ENCODE measurements at places on chromosomes 4 and X.

- no peak for DNase-seq
These were observed 11.6 kb downstream of the TKTL1 start for GRCh38 chrX:154307202-154307601.

GRCh38 chr4:35644591-35644990 is 599.7 kb downstream of the ARAP2 start:
- no peak for DNase-seq

- DNase-seq, result no peak
These were observed 733.6 kb downstream of the TRIML1 start for GRCh38 chr4:188872809-188873208.

- no peak for DNase-seq
These were observed 92.9 kb downstream of the BCOR start for GRCh38 chrX:40004921-40005291.

GRCh38 chr4:110009550-110009949 is 96.9 kb downstream of the EGF start:
- DNase-seq, result no peak

- no peak for DNase-seq
These were observed 2.5 kb downstream of the AADAT start for GRCh38 chr4:170087163-170087700.

DNA sequence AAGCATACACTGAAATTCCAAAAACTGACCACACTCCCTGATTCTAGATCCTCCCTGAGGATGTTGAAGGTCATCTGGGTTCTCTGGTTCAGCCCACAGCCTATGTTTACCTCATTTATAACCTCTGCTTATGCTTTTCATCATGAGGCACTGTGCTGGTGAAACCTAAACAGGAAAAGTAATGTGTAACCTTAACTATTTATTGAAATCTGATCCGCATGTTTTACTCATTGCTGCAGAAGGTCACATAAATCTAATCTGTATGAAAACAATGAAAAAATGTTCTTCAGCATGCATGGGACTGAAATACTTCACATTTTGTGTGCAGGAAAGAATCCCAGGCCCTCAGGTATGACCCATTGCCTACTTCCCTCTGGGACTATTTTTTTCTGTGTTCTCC is 30.3 kb downstream of the UCHL1 start:
- no peak for DNase-seq

DNA sequence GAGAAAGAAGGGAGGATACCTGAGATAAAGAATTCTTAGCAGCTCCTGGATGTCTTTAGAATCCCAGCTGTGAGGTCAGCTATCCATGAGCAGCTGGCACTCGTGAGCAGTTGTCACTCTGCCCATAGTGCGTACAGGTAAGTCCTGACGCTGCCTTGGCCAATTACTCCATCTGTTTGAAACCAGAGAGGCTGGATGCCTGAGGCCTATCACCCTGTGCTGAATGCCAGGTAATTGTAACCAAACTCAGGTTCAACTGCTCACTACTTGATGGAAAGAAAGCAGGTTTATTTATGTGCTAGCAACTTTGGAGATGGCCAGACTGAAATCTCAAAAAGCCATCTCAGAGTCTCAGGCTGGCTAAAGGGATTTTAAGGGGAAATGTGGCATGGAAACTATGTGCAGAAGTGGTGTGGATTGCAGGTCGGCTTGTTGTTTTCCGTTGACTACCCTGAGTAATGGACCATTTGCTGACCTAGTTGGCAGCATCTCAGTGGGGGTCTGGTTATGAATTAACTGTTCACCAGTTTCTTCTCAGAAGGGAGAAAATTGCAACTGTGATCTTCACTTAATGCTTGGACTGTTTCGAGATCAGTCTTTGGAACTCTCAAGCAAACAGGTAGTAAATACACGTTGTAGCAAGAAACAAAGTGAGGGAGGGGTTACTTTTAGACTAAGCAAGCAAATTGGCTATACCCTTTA is 1614.0 kb upstream of the PCDH10 start:
- DNase-seq, result peak; percentile 91

DNA sequence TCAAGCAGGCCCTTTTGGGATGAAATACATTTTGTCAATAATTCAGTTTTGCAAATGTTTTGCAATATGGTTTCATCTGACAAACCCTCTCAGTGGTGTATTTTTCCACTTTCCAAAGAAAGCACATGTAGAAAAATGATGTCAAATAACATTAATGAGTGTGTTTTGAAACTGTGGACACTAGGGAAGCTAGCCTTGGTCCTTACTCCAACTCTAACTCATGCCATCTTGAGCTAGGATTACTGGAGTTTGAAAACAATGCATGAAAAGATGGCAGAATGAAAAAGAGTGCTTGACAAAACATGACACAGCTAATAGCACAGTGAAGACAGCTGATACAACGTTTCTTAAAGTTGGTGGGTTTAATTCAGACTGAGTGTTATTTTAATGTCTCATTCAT is 41.4 kb downstream of the HAND2 start:
- DNase-seq, result no peak

GRCh38 chrX:71912156-71912555 is 1.5 kb downstream of the NHSL2 start:
- no peak for DNase-seq

GRCh38 chr4:14607001-14607400 is 395.3 kb upstream of the CPEB2 start:
- no peak for DNase-seq

- no peak for DNase-seq
These were observed 276.9 kb upstream of the TACR3 start for GRCh38 chr4:103996637-103997036.

DNA sequence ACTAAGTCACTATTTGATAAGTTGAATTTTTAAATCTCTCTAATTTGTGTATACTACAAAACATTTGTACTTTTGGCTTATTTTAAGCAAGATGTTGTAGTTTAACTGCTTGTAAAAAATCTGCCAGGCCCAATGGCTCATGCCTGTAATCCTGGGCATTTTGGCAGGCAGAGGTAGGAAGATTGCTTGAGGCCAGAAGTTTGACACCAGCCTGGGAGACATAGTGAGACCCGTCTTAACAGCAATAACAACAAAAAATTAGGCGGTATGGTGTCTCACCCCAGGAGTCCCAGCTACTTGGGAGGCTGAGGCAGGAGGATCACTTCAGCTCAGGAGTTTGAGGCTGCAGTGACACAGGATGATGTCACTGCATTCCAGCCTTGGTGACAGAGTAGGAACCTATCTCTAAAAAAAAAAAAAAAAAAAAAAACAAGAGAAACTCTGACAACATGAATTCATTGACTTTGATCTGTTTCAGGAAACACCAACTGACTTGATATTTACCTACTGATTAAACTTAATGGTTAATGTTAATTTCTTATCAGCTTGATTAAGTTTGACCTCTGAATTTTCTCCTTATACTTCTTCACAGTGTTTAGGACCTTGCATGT is 8.9 kb downstream of the FHIP1A start:
- DNase-seq, result no peak

- DNase-seq, result no peak
These were observed 76.2 kb downstream of the C4orf33 start for GRCh38 chr4:129172181-129172580.

- no peak for DNase-seq
These were observed 13.3 kb upstream of the PITX2 start for GRCh38 chr4:110636171-110636679.

DNA sequence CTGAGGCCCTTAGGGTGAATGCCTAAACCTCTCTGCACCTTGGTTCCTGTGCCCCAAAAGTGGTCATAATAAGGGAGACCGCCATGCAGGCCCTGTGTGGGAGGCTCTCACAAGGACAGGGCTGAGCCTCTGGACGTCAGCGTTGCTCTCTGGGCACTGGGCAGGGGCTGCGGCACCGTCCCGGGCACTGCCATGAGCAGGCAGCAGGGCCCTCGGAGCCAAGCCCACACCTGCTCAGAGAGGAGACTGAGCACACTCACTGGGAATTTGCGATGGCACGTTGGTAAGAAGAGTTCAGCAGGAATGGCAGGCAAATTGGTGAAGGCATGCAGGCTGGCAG is 123.4 kb downstream of the HMX1 start:
- no peak for DNase-seq

DNA sequence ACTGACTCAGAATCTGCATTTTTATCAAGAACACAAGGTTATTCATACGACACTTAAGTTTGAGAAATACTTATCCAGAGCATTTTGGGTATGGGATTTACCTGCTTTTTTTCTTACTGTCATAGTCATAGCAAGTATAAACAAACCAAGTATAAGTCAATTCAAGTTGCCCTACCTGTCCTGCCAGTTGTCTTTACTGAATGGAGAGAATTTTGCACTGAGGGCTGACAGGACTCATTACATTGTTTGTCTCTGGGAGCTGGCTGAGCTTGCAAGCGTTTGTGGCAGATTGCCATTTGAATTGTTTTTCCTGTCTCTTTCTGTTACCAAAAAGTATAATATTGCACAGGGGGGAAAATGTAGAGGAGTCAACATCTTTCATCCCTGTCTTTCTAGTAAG is 278.9 kb upstream of the MAGEC2 start:
- DNase-seq, result no peak

GRCh38 chrX:23898412-23898959 is 9.3 kb downstream of the APOO start:
- no peak for DNase-seq

- no peak for DNase-seq
These were observed 156.3 kb upstream of the RAI2 start for GRCh38 chrX:18017411-18017810.

DNA sequence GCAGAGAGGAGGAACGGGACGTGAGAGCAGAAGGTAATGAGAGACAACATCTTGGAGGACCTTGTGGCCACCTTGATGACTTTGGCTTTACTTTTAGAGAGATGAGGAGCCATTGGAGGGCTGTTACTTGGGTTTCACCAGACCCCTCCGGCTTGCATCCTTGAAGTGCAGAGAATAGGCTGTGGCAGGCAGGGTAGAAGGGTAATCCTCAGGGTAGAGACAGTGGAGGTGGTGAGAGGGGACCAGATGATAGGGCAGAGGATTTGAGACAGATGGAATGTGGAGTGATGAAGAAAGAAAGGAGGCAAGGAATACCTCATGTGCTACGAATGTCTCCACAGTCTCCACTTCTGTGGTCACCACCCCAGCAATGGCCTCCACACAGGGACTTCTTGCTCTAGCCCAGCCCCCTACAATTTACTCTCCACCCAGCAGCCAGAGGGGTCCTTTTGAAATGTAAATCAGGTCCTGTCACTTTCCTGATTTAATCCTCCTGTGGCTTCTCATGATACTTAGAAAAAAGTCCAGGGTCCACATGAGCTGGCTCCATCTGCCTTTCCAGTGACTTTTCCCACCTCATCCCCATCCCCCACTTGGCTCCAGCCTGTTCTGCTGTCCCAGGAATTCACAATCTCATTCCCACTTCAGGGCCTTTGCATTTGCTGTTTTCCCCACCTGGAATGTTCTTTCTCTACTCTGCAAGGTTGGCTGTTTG is 115.0 kb downstream of the PJA1 start:
- no peak for DNase-seq

- DNase-seq, result no peak
These were observed 47.1 kb upstream of the CLNK start for GRCh38 chr4:10731690-10732089.

DNA sequence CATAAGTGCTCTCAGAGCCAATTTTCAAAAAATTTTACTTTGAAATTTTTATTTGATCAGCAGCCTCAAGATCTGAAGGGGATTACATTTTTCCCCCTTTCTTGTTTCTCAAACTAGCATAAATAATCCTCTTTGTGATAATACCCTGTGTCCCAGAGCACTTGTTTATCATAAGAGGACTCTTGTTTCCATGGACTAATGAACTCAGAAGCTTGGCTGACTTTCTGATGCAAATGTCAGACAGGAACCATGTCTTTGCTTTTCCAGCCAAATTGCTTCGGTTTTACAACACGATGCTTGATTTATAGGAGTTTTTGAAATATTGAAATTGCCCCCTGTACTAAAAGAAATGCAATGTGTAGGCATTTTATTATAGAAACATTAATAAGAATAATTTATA is 859.3 kb upstream of the LCORL start:
- DNase-seq, result no peak

DNA sequence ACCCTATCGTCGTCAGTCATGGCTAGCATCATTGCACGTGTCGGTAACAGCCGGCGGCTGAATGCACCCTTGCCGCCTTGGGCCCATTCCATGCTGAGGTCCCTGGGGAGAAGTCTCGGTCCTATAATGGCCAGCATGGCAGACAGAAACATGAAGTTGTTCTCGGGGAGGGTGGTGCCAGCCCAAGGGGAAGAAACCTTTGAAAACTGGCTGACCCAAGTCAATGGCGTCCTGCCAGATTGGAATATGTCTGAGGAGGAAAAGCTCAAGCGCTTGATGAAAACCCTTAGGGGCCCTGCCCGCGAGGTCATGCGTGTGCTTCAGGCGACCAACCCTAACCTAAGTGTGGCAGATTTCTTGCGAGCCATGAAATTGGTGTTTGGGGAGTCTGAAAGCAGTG is 1.6 kb downstream of the ZCCHC12 start:
- no peak for DNase-seq

DNA sequence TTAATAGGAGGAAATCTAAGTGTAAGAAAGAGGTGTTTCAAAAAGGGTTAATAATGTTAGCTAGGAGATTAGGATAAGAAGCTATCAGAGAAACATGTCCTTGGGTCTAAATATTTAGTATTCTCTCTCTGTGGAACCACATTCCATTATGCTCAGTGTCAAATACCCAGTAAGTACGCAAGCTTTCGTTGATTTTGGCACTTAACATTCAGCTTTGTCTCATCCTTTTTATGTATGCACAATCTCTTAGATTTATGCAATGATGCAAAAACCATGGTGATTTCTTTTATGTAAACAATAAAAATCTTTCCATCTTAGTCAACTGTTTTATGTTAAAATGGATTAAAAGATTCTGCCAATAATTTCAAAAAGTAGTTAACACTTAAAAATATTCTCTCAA is 129.2 kb downstream of the KLHL13 start:
- DNase-seq, result no peak

GRCh38 chr4:31294655-31295480 is 574.7 kb downstream of the PCDH7 start:
- no peak for DNase-seq

GRCh38 chr4:93870876-93871458 is 42.4 kb downstream of the ATOH1 start:
- DNase-seq, result no peak

DNA sequence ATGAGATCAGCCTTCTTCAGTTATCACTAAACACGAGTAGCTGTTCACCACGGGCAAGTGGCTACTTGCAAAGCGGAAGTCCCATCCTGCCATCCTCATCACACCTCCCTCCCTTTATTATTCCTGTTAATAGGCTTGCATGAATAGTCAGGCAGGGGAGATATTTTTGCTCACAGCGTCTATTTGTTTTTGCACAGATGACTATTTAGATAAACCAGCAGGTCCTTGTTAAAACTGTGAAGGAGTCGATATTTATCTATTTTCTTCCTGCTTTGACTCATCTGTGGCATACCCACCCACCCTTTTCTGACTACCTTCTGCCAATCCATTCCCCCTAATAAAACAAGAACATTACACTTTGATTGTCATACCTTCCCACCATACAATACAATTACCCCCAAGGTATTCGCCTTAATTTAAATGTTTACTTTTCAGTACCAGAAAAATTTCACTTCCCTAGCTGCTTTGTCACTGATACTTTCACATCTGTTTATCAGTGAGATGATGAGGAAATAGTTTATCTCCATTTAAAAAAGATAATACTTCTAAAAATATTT is 96.6 kb upstream of the BANK1 start:
- DNase-seq, result no peak

- DNase-seq, result no peak
These were observed 37.8 kb upstream of the SMARCAD1 start for GRCh38 chr4:94169803-94170372.

- DNase-seq, result no peak
These were observed 129.1 kb downstream of the CXXC4 start for GRCh38 chr4:104365618-104366017.

Measured in esophagus muscularis mucosa (tissue), 4 donors.